ENCODE measurements at places on chromosomes 5 and 9. TPM values are rescaled to one million over a fixed set of nuclear protein-coding genes. Genes with fewer than 3 reads are reported as not detected.
A peak's percentile ranks its signal among the peaks of the same experiment; 100 is the strongest.

OSMR gene
- total RNA-seq, result 57.2 TPM

PCDHGB4 gene
- 17.4 TPM for total RNA-seq

- DNase-seq, result no peak
Observed at GRCh38 chr5:16773991-16774390, 157.2 kb upstream of the RETREG1 start.

TMEM174 gene
- not detected for total RNA-seq

GRCh38 chr5:121969660-121970295 is 8.0 kb downstream of the SRFBP1 start:
- DNase-seq, result peak; percentile 56

OLFM1 gene
- 1.5 TPM for total RNA-seq

DNA sequence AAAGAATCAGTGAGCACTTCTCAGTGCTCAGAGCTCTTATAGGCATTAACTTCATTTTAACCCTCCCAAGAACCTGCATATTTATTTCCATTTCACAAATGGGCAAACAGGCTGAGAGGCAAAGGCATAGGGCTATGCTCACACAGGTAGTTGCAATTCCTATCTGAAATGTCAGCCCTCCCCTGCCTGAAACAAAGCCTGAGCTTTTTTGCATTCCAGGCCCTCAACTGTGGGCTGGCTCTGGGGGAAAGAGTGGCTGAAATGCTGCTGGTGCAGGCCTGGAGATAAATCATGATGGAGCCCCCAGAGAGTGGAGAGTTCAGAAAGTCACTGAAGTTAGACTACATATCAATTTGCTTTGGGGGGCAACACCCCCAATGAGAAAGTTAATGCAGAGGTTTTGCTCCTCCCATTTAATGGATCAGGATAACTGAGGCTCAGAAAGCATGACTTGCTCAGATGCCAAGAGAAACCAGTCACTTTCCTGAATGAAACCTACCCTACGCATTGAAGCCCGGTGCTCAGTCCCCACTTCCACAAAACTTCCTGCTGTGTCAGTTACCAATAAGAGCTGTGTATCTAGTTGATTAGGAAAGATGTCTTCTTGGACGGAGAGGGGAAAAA is 5.6 kb downstream of the DRD1 start:
- DNase-seq, result no peak

DNA sequence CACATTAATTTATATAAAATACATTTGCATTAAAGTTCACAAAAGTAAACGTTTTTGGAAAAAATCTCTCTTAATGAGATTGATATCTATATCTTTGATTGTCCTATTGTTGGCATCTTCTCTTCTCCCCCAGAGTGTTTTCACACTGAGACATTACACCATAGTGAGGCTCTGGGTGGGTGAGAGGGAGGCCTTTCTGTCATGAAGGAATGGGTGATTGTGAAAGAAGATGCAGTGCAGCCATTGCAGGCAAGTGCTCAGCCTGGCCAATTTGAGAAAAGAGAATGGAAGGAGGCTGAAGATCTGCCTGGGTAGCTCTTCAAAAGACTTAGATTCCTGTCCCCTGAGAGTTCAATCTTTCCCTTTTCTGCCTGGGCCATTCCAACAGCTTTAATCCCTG is 140.8 kb downstream of the SLC12A2 start:
- peak; percentile 44 for DNase-seq

DNA sequence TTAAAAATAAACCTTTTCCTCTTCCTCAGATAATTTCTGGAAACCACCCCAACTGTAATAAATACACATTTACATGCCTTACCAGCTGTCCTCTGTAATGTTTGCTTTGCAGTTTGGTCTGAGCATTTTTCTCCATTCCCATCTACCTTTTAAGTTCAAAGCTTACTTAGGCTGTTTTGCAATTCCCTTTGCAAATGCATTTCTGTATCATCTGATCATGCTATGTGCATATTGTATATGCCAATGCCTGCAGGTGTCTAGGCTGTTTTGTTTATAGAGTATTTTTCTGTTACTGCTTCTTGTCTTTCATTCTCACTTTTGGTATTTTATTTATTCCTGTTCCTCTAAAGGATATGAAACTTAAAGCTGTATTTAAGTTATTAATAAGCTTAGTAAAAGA is 86.3 kb downstream of the SLC44A1 start:
- no peak for DNase-seq

AKNA gene
- total RNA-seq, result 9.9 TPM

ACSL6 gene
- total RNA-seq, result not detected

DNA sequence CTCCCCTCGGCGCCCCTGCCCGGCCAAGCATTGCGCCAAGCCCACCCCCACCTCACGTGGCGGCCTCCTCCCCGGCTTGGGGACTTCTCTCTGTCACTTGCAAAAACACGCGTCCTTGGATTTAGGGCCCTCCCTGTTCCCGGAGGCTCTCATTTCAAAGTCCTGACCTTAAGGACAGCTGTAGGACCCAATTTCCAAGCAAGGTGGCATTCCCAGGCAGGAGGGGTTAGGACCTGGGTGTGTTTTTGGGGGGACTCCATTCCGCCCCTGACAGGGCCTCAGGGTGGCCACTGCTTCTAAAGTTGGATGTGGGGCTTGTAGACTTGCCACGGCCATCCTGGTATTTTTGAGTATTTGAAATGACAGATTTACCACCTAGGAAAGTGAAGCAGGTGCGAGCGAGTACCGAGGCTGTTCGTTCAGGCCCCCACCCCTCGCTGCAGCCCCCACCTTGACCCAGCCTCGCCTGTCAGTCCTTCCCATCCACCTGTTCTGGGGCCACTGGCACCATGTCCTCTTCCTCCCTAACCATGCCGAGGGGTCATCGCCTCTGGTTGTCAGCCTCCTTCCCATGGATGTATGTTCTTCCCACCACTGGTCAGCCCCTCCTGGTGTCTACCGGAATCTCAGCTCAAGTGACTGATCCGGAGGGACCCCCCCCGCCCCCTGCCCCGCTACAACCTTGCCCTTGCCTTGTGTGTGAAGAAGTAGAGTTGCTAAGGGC is 52.4 kb downstream of the MRPL36 start:
- no peak for DNase-seq

ARL10 gene
- 9.3 TPM for total RNA-seq

DNA sequence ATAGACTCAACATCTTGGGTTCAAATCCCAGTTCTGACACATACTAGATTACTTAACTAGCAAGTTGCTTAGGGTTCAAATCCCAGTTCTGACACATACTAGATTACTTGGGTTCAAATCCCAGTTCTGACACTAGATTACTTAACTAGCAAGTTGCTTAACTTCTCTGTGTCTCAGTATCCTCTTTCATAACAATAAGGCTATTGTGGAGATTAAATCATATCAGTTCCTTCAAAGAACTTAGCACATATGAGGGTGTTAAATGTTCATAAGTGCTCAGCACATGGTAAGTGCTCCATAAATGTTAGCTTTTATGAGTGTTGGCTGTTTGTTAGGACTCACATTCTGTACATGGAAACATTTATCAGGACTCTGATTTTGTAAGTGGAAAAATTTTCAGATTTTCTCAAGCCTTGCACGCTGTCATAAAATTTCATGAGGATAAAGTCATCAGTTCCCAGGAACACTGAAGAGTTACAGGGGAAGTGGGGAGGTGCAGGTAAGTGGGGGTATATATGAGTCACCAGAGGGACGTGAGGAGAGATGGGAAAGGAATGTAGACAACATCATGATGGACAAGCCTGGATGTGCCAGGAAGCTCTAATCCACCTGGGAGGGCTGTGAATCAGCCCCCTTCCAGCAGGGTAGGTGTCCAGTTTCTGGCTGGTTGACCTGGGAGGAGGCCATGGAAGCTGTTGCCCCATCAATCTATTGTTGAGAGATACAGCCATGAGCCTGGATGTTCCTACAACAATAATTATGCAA is 532.2 kb upstream of the WWC1 start:
- peak; percentile 26 for DNase-seq

GRCh38 chr5:53099546-53099945 is 10.0 kb downstream of the MOCS2 start:
- DNase-seq, result no peak

DNA sequence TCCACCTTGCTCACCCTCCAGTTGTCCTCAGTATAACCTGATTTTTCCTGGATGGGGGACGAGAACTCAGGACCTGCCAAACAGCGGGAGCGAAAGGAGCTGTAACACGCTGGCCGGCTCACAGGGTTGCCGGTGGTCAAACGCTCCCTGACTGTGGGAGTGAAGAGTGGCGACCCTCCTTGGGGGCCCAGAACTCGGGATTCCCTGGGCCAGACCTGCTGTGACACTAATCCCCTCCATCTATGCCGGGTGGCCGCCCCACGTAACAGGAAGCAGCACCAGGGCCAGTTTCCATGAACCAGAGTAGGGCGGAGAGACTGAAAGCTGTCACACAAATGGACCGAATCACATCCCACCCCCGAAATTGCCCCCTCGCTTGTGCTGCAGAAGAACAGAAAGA is 1809.2 kb upstream of the ACO1 start:
- DNase-seq, result no peak

GRCh38 chr5:177303121-177303924 is at the start of the genes PRELID1 and RAB24:
PRELID1 (plus strand) TSS chr5:177303799; CDS start chr5:177303986, 187 bp downstream.
RAB24 (minus strand) TSS chr5:177303719; CDS start chr5:177303288, 431 bp downstream.
- DNase-seq, result peak; percentile 69

GRCh38 chr9:122200960-122201595 is 27.7 kb downstream of the LHX6 start:
- DNase-seq, result peak; percentile 59

DNA sequence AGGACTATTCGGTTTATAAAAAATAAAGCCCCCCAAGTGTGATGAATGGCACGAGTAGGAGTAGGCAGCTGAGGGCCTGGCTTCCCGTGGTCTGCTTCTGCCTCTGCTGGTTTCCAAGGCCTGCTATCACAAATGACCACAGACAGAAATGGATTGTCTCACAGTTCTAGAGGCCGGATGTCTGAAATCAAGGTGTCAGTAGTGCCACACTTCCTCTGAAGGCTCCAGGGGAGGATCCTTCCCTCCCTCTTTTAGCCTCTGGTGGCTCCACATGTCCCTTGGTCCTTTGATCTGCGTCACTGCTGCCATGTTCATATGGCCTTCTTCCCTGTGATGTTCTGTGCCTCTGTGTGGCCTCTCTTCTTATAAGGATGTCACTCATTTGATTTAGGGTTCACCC is 15.1 kb downstream of the PRKACG start:
- DNase-seq, result no peak

DNA sequence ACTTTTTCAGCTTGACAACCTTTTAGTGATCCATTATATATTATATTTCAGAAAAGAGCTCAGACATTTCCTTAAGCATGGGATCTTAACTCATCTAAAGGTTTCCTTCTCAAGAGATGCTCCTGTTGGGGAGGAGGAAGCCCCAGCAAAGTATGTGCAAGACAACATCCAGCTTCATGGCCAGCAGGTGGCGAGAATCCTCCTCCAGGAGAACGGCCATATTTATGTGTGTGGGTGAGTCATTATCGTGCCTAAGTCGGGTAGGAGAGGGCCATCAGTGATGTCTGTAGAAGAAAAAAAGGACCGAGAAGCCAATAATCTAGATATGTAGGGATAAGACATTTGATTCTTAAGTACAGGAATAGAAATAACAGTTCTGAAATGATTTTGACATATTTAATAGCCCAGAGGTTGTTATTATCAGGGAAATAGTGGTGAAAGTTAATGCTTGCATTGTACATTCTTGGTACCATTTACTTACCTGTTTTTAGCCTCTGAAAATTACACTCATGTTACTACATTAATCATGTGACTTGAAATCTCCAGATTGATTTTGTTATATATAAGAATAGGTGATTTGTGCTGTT is 28.2 kb downstream of the MTRR start:
- peak; percentile 25 for DNase-seq

- DNase-seq, result peak; percentile 19
Observed at GRCh38 chr9:6711403-6711802, 46.4 kb upstream of the KDM4C start.

GRCh38 chr5:41748631-41749030 is 121.6 kb downstream of the OXCT1 start:
- DNase-seq, result no peak

- no peak for DNase-seq
Observed at GRCh38 chr5:177982956-177983355, 13.1 kb downstream of the PROP1 start.

BRD8 gene
- total RNA-seq, result 314 TPM

DNA sequence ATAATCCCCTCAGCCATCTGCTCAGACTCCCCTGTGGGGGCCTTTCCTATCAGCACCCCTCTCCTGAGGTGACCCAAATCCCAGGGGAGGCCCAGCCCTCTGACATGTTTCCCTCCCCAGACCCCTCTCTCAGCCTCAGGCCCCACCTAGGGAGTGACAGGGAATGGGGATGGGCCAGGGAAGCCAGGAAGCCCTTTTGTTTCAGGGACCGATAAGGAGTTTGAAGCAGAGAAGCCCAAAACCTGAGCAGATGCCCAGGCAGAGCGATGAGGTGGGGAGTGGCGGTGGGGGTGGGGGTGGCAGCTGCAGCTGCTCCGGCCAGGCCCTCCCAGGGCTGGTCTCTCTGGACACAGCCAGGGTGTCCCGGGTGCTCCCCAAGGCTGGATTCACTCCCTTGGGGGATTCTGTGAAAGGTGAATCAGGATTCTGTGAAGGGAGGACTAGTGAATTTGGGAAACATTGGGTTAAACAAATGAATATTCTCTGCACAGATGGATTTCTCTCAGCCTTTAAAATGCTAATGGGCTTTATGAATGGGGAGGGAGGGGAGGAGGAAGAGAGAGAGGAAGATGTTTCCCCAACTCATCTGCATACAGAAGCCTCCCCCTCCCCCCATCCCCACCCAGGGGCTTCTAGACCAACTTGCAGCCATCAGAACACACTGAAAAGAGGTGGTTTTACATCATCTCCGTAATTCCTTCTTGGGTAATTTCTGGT is 17.4 kb downstream of the AKNA start:
- DNase-seq, result no peak

GRCh38 chr5:178461004-178461730 is 129.0 kb downstream of the COL23A1 start:
- DNase-seq, result no peak

DNA sequence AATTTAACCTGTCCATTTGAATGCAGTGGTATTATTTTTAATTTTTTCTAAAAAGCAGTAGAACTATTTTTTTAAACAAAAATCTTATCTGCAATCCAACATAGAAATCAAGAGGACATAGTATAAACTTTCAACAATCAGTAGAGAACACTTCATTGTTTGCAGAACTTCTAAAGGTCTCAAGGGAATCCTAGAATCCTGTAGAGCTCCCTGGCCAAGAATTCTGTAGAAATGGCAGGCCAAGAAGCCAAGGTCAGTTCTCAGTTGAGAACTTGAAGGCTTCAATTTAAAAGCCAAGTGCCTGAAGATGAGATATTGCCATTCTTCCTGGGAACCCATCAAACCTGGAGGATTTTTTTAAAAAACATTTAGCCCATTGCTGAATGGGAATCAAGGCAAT is 199.2 kb upstream of the KLF4 start:
- DNase-seq, result peak; percentile 86

MAMDC4 gene
- total RNA-seq, result not detected

GRCh38 chr5:23884405-23885031 is 377.1 kb downstream of the PRDM9 start:
- no peak for DNase-seq

DNA sequence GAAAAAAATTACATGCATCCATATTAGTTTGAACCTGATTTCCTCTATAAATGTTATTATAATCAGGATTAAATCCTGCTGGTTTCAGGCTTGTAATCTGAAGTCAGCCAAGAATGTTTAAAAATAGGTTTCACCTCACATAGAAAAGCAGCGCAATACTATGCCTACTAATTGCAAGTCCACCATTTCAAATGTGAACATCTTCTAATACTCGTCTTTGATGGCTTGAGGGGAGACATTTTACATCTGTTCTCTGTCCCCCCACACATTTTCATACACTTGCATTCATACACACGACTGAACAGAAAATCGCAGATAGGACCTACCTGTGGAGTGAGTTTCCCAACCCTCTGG is 41.8 kb downstream of the FREM1 start:
- no peak for DNase-seq

- no peak for DNase-seq
Observed at GRCh38 chr5:170520372-170520771, 16.6 kb downstream of the KCNIP1 start.

Measured in fibroblast of the aortic adventitia (primary cell).